ENCODE measurements at places on chromosomes 7 and 10.

DNA sequence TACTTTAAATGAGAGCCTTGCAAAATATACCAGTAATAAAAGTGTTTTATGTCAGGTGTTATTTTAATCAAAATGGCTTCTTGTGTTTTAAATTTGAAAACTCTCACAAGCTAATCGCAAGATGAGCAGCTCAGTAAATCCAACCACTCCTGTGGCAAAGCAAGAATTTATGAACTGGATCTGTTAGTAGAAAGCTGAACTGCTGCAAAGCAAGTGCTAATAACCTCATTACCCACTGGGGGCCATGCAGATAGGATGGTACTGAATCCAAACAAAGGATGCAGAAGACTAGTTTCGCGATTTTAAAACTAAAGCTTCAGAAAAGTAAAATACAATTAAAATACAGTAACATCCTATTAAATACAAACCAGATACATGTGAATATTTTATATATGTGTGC lies 468.0 kb downstream of the PARD3 start:
- DNase-seq, result no peak

GRCh38 chr10:22219308-22219707 lies 1.5 kb upstream of the EBLN1 start:
- no peak for DNase-seq

DNA sequence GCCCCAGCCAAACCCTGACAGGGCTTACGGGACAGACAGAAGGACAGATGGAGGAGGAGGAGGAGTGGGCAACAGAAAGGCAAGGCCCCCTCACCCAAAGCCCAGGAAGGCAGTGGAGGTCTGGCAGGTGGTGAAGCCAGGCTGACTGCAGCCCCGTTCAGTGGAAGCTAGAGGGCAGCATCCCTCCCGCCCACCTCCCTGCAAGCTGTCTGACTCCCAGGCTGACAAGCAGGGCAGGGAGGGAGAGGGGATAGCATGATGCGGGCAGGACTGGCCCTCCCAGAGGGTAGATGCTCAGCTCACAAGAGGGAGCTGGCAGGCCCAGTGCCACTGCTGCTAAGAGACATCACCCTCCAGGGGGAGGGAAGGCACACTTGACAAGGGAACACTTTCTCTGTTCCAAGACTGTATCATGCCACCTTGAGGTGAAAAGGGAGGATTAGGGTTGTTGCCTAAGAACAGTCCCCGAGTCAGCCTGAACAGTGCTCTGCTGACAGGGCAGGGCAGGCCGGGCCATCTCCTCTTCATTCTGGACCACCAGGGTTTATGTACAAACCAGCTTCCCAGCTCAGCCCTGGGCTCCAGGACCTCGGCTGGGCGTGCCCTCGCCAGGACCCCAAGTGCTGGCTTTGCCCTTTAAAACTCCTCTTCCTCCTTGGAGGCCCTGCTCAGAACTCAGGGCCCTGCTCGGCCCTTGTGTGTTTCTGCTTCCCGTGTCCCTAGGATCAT lies 61.8 kb downstream of the RASGEF1A start:
- peak; percentile 51 for DNase-seq

DNA sequence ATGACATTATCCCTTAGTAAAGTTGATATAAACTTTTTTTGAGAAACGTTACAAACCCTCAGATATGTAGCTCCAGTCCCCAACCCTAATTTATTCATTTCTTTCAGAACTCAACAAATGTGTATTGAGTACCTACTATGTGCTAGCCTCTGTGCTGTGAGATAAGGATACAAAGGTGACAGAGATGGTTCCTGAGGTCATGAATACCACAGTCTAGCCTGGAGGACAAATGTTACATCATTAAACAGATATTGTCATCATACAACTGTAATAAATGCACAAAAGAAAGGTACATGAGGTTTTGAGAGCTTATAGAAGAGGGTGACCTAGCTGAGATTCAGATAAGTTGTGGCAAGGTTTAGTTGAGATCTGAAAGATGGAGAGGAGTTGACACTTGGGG lies 4.4 kb upstream of the WIPF3 start:
- no peak for DNase-seq

- DNase-seq, result no peak
Observed at GRCh38 chr7:100731937-100732636, 1.3 kb upstream of the ZAN start.

DNA sequence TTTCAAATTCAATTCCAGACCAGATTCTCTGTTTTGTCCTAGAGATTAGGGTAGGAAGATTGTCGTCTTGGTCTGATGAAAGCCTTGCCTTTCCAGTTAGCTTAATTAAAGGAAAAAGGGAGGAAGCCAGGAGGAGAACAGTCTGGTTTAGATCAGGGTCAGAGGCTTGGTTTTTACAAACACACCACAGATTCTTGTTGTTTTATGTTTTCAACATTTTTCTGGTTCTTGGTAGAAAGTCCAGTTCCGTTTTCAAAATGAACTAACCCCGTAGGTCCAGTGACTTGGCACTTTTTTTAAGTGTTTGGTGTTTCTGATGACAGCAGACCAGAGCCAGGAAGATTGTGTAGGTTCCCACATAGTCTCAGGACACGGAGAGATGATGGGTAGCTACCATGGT lies 167.1 kb upstream of the INHBA start:
- no peak for DNase-seq

DNA sequence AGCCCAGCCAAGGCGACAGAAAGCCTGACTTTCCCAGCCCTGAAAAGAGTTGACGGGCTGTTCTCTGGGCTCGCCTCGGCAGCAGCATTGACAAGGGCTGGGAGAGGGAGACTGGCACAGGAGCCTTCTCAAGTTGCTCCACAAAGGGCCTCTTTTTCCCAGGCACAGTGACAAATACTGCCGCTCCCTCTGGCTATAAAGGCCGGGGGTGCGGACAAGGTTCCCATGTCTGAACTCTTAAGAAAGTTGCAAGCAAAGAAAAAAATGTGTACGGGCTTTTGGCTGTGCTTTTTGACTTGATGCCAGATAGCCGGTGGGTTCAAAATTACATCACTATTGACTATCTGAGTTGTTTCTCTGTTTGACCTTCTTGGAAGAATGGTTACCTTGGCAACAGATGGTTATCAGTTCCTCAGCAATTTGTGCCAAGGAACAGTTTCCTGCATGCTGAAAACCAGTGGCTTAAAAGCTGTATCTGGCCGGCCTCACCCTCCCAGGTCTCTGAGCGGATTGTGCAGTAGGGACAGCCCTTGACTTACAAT lies 115.9 kb upstream of the EEPD1 start:
- DNase-seq, result no peak

GRCh38 chr7:122273117-122273516 lies 31.4 kb downstream of the FEZF1 start:
- no peak for DNase-seq

DNA sequence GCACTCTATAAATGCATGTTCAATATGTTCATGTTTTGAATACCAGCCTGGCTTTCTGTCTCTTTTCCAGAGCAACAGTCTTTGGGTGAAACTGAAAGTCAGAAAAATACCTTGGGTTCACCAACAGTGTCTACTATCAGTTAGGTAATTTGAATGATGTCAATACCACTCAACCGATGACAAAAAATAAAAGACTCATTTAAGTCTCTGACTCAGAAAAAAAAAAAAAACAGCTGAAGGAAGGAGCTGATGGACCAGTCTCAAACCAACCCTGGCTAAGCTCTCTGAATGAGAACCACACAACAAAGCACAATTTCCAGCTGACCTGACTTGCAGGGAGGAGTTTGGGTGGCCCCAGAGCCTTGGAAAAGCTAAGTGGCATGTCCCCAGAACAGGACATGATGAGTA lies 42.5 kb downstream of the ABLIM1 start:
- DNase-seq, result no peak

DNA sequence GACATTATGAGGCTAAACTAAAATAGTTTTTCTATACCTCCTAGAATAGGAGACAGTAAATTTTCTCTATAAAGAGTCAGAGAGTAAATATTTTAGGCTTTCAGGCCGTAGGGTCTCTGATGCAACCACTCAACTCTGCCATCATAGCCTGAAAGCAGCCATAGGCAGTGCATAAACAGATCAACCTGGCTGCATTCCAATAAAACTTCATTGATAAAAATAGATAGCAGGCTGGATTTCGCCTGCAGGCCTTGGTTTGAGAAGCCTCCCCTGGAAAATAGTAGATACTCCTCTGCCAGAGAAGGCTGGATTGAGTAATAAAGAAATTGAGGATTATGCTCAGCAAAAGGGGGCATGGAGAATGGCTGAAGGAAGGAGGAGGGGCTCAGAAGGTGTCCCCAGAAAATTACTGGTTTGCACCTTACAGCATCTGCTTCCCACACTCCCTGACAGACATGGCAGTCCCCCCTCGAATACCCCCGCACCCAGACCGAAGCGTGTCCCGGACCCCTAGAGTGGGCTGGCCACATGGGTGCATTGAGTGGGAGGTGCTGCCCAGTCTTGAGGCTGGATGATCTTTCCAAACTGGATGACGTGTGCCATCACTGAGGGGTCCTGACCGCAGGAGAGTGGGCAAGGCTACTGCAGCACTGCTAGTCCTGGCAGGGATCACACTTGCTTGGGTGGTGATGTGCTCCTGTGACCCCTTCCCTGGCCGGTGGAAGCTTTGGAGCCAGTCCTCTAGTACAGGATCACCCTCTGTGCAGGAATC lies 126.6 kb downstream of the PTPN20 start:
- DNase-seq, result no peak

GRCh38 chr10:86290933-86291615 lies 75.5 kb downstream of the GRID1 start:
- DNase-seq, result no peak

DNA sequence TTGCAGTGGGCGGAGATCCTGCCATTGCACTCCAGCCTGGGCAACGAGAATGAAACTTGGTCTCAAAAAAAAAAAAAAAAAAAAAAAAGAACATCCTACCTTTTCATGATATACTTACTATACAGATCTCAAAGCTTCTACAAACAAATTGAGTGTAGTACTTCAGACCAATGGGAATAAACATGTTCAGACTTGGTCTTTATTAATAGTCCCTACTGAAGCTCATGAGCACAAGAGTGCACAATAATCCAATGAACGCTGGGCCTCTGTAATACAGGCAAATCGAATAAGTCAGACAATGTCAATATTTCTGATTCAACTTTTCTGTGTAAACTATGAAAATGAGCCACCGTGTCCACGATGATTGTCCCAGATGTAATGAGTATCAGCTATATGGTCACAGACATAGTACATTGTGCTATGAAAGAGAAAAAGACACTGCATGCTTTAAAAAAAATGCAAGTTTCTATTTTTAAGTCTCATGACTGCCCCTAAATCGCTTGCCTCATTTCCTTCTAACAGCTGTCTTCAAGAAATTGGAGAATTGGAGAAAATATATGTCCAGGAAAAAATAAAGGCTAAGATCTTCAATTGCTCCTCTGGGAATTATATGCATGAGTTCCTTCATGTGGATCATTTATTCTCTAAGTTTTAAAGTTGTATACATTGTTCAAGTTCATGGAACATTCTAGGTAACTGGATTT lies 64.0 kb upstream of the CTTNBP2 start:
- DNase-seq, result no peak

DNA sequence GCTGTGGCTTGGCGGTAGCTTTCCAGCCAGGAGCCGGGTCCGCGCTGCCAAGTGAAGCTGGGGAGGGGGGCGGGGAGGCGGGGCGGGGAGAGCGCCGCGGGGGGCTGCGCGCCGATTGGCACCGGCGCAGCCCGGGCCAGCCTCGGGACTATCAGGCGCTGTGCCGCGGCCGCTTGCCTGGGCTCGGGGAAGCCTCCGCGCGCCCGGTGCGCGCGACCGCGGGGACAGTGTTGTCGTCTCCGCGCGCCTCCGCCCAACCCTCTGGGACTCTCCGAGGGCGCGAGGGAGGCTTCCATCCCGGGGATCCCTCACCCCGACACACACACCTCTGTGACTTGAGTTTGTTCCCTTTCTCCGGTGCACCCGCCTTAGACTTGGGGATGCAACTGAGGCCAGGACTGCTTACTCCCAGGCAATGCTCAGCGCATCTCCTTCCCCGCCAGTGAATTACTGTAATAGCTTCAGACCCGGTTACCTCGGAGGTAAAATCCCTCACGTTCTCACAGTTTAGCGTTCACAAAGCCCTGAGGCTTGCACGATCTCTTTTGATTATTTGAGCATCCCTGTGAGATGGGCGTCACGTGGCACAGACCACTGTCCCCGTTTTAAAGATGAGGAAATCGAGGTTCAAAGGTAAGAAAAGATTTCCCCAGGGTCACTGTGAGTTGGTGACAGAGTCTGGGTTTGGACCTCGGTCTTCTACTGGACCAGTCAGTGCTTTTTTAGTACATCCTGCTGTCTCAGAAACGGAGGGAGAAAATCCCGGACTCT lies at the start of gene NKX1-2:
Gene NKX1-2, minus strand, starts transcription at position 24 of the 771 bp plus-strand sequence. CDS start 92 bp downstream, outside the sequence.
- DNase-seq, result no peak

DNA sequence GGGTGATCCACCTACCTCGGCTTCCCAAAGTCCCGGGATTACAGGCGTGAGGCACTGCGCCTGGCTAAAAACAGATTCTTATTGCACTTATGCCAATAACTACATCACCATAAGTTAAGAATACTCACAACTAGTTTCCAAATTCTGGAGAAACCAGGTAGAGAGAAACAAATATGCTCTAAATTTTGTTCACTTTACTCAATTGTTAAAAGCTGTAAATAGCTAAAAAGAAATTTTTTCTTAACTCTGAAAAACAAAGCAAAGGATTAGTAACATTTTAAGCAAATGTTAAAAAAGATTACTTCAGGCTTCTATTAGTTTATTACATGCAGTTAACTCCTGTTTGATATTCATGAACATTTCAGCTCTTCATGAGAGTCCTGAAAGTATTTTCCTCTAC lies 28.3 kb upstream of the ZMIZ2 start:
- no peak for DNase-seq

GRCh38 chr10:517872-518475 lies 171.5 kb downstream of the DIP2C start:
- DNase-seq, result no peak

DNA sequence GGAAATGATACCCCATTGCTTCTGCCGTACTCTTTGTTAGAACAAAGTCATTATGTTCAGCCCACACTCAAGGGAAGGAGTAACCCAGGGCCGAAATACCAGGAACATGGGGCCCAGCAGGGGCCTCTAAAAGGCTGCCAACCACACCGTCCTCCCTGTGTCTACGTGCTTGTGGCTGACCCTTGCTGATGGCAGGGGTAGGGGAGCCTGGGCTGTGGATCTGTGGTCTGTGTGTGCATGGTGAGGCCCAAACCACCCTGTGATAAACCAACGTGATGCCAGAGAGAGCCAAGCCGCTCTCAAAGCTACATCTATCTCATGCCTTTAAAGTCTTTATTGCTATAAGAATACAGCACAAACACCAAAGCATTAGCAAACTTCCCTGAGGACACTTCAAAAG lies 159.2 kb downstream of the CCDC3 start:
- no peak for DNase-seq

GRCh38 chr10:19634163-19634562 lies 182.1 kb upstream of the PLXDC2 start:
- DNase-seq, result no peak

GRCh38 chr7:94050046-94050445 lies 45.9 kb upstream of the BET1 start:
- no peak for DNase-seq

DNA sequence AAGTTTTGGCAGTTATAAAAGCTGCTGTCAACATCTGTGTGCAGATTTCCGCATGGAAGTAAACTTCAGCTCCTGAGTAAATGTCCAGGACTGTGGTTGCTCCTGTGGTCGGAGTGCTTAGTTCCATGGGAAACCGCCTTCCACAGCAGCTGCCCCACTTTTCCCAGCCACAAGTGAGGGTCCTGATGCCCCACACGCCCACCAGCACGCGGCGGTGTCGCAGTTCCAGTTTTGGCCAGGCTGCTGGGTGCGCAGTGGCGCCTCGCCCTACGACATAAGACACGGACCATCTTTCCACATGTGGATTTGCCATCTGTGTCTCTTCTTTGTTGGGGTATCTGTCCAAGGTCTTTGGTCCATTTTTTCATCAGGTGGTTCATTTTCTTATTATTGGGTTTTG lies 167.1 kb downstream of the DIP2C start:
- DNase-seq, result no peak

Measured in stimulated activated CD4-positive, alpha-beta T cell treated with anti-CD3 and anti-CD28 coated beads, TNF-alpha, amount 100 ng/mL, for 48 hours (primary cell).